NCI-H446 (cell line): ENCODE measurements at places on chromosomes 6 and 20.

GRCh38 chr6:32427218-32427617 lies 12.5 kb upstream of the HLA-DRA start:
- no peak for DNase-seq

- no peak for DNase-seq
These were observed 297.9 kb upstream of the SUPT3H start for GRCh38 chr6:45675634-45676033.

DNA sequence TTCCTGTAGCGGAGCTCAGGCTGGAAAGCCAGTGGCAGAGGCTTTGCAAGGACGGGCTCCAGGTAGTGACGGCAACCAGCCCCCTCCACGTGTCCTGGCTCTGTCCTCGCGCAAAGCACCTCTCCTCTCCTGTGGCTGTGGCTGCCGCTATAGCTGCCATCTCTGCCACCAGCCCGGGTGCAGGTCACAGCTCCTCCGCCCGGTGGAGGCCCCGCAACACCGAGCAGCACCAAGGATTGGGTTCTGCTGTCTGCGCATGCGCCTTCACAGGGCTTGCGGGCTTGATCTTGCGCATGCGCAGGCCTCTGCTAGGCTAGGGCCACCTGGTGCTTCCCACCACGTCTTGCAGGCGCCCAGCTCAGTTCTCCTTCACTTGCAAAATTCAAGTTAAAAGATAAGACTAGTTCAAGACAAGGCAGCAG lies 625.4 kb downstream of the QKI start:
- no peak for DNase-seq

DNA sequence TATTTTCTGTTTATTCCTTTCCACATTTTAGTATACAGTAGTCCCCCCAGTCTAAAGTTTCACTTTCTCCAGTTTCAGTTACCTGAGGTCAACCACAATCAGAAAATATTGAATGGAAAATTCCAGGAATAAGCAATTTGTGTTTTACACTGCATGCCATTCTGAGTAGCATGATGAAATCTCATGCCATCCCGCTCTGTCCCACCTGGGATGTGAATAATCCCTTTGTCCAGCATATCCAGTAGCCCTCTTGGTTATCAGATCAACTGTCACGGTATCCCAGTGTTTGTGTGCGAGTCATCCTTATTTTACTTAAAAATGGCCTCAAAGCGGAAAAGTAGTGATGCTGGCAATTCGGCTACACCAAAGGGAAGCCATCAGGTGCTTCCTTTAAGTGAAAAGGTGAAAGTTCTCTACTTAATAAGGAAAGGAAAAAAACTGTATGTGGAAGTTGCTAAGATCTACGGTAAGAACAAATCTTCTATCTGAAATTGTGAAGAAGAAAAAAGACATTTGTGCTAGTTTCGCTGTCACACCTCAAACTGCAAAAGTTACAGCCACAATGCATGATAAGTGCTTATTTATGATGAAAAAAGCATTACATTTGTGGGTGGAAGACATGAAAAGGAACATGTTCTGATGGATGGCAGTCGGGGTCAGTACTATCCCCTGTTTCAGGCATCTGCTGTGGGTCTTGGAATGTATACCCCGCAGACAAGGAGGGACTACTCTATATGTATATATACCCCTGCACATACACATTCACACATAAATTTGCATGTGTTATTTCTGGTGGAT lies 11.3 kb downstream of the NOX3 start:
- no peak for DNase-seq

DNA sequence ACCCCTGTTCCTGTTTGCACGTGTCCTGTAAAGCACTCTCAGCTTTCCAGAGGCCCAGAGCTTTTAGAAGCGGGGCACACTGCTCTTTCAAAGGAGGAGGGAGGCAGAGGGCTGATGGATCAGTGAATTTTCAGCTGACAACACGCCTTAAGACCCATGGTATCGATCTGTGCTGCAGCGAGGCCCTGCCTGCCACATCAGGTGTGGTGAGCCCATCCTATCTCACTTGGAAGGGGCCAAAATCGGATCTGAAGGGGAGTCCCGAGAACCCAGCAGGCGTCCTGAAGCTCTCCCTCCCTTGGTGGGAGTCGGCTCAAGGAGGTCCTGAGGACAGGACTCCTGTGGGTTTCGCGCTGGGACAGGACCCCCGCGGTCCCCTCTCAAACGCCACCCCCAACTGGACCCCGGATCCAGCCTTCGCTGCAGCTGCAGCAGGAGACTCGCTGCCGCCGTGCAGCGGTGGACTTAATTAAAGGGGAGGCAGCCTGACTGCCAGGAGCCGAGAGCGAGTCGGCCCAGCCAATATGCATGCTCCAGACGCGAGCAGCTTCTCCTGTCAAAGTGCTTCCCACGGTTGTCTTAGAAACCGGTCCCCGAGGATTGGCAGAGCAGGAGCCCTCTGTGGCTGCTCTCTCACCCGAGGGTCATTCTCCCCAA lies 580.0 kb upstream of the ZNF337 start:
- DNase-seq: no peak

DNA sequence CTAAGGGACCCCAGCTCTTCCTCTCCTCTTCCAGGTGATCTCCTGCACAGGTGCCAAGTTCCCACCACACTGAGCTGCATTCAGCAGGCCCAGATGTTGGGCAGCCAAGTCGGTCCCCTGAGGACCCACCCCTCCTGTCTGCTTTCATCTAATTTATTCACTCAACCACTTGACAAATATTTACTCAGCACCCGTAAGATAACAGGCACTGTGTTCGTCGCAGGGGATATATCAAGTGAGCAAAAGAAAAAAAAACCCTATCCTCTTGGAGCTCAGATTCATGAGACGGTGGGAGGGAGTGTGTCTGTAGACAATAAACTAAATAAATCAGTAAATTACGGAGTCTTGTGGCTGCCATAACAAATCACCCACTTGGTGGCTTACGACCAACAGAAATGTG lies 143.6 kb downstream of the MRPL14 start:
- no peak for DNase-seq

DNA sequence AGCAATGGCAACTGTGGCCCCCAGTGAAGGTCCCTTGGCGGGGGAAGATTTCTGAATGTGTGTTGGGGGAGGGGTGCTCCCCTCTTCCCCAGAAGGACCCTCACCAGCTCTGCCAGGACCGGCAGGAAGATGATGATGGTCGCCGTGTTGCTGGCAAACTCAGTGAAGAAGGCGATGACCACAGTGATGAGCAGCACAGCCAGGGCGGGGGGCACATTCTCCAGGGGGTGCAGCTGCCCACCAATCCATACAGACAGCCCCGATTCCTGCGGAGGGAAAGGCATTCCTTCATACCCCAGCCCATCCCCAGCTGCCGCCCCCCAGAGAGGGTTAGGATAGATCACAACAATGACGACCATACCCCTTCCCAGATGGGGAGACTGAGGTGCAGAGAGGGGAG lies 15.7 kb upstream of the OCSTAMP start:
- DNase-seq: no peak

DNA sequence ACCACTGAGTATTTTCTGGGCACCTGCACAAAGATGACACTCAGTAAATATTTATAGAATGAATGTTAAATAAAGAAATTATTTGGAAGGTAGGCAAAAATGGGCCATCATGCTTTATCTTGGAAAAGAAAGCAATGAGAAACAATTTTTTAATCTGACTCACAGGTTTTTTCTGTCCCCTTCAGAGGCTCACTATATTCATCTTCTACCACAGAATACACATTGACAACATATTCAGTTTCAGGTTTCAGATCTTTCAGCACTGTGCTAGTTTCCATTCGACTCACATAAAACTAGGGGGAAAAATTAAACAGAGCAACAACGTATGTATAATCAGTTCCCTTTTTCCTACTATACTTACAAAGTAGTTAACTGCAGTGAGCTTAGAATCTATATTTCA lies 58.3 kb downstream of the COL12A1 start:
- DNase-seq: no peak

- DNase-seq: no peak
These were observed 14.5 kb upstream of the SEC63 start for GRCh38 chr6:107972413-107973096.

GRCh38 chr20:24442909-24443308 lies 26.5 kb upstream of the SYNDIG1 start:
- no peak for DNase-seq

DNA sequence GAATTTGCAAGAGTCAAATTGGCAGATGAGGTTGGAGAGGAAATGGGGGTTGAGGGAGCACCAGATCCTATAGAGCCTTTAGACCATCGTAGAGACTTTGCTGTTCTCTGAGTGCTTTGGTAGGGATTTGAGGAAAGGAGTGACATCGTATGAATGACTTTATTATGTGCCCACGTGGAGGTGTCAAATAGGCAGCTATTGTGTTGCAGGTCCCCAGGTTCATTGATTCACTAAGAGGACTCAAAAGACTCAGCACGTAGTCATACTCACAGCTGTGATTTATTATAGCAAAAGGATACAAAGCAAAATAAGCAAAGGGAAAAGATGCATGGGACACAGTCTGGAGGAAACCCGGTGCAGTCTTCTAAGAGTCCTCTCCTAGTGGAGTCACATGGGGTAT lies 2.2 kb downstream of the MTRES1 start:
- no peak for DNase-seq
